ENCODE measurements at places on chromosomes 7 and 10.
A peak's percentile ranks its signal among the peaks of the same experiment; 100 is the strongest.

DNA sequence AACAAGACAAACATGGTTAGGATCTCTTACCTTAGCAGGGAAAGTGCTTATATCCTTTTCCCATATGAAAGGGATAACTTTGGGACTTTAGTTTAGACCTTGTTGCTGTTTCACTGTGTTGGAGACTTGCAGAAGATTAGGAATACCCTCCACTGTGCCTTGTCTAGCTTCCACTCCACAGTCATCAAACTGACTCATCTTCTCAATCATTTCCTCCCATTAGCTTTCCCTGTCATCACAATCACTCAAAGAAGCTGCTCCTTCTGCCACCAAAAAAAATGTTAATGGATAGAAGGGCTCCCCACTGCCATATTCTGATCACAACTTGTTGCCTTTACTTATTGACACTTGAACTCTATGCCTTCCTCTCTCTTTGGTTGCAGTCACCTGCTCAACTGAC is 16.8 kb downstream of the GNG11 start:
- no peak for DNase-seq

GRCh38 chr10:119478111-119478802 is 64.3 kb downstream of the RGS10 start:
- no peak for DNase-seq

- DNase-seq, result no peak
Measured at GRCh38 chr10:100733329-100733728, 12.1 kb upstream of the PAX2 start.

- DNase-seq, result peak; percentile 93
Measured at GRCh38 chr7:52639981-52640380, 395.5 kb upstream of the POM121L12 start.

GRCh38 chr7:77894574-77895091 is 96.1 kb downstream of the PHTF2 start:
- no peak for DNase-seq

DNA sequence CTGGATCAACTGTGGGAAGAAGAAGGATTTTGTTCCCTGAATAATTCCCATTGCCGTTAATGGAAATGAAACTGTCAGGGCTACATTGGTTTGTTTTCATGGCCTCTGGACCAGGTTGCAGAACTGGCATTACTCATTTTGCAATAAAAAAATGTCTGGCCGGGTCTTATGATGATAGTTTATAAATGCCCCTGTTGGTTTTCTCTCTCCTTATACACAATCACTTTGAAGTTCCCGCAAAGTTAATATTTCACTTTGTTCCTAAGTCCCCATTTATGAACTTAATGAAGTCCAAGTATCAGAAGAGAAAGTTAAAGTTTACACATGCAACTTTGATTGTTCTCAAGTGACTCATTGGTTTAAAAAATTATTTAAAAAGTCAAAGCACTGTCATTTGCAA is 150.7 kb upstream of the PRR15 start:
- no peak for DNase-seq

DNA sequence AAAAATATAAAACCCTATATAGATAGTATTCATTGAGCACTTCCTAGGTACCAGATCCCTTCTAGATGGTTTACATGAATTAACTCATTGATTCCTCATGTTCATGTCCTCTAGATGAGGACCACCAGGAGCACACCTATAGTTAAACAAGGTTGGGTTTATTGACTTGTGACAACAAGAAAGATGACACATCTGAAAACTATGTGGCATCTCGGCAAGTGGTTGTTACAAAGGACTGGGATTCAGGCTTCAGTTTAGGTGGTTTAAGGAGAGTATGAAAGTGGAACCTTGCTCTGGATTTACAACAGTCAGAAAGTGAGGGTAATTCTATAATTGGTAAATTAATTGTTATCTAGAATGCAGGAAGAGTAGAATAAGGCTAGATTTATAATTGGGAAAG is 99.0 kb upstream of the PHF14 start:
- no peak for DNase-seq

DNA sequence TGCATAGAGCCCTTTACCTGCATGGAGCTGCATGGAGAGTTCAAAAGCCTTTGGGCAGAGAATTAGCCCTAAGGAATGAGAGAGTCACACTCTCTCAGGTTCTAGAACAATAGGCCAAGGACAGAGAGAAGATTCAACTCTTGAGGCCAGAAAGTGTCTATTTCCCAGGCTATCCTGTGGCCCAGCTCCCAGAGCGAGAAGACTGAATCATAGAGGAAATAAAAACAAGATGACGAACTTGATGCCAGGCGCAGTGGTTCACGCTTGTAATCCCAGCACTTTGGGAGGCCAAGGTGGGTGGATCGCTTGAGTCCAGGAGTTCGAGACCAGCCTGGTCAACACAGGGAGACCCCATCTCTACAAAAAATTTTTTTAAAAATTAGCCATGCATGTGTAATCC is 18.3 kb upstream of the PODXL start:
- DNase-seq, result peak; percentile 57

DNA sequence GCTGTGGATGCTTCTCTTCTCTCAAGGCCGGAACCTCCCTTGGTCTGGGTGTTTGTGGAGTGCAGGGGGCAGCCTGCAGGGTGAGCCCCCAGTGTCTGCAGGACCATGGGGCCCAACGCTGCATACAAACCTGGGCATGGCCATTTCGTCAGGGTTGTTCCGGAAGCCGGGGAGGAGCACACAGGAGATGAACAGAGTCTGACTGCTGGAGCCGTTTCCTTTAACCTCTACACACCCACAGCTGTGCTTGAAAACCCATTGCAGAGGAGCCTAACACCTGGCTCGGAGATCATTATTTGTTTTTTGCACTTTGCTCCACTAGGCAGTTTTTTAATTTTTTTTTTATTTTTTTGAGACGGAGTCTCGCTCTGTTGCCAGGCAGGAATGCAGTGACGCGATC is 167.6 kb upstream of the INSYN2A start:
- no peak for DNase-seq

- DNase-seq, result no peak
Measured at GRCh38 chr7:68063171-68063570, 1066.5 kb downstream of the TYW1 start.

DNA sequence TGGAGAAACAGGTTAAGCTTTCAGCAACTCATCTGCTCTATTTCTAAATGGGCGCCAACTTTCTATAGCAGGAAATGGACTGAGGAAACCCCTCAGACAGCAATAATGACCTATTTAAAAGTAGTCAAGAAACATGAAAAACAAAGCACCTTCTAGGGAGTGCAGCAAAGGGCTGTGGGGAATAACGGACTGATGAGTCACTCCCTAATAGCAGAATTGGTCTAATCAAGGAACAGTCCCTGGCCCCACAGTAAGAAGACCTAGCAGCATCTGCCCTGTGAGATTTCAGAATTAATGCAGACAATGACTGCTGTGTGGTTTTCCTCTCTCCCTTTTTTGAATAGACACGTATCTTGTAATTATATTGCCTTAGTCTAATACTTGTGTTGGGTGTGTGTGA is 602.9 kb downstream of the IPMK start:
- DNase-seq, result peak; percentile 4

- no peak for DNase-seq
Measured at GRCh38 chr7:158834878-158835784, 5.8 kb upstream of the ESYT2 start.

- no peak for DNase-seq
Measured at GRCh38 chr7:6209340-6209739, 63.1 kb downstream of the CYTH3 start.

DNA sequence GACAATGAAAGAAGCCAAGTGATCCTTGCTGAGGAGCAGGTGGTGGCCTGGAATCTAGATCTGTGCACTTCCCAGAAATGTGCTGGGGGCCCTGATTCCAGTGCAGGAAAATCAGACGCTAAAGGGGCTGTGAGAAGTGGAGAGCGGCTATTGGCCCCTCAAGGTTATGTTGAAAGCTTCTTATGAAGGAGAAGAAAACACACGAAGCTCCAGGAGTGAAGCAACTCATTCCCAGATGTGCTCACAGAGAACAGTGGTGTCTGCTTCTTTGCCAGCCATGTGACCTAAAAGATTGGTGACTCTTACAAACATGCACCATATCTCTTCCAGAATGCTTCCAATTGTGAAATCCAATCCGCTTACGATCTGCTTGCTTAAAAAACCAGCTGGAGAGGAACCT is 679.3 kb upstream of the IGFBP3 start:
- no peak for DNase-seq

GRCh38 chr7:151687523-151688235 is 168.0 kb upstream of the RHEB start:
- DNase-seq, result peak; percentile 94

DNA sequence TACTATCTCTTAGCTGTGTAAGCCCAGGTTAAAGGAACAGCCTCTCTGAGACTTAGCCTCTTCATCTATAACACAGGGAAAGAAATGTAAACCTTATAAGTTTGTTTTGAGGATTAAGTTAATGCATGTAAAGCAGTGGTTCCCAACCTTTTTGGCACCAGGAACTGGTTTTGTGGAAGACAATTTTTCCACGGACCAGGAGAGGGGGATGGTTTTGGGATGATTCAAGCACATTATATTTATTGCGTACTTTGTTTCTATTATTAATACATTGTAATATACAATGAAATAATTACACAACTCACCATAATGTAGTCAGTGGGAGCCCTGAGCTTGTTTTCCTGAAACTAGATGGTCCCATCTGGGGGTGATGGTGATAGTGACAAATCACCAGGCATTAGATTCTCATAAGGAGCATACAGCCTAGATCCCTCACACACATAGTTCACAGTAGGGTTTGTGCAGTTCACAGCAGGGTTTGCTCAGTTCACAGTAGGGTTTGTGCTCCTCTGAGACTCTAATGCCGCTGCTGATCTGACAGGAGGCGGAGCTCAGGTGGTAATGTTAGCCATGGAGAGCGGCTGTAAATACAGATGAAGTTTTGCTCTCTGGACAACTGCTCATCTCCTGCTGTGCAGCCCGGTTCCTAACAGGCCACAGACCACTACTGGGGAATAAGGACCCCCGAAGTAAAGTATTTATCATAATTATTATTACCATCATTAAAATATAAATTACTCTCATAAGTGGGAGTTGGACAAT is 41.3 kb upstream of the ANK3 start:
- DNase-seq, result no peak

DNA sequence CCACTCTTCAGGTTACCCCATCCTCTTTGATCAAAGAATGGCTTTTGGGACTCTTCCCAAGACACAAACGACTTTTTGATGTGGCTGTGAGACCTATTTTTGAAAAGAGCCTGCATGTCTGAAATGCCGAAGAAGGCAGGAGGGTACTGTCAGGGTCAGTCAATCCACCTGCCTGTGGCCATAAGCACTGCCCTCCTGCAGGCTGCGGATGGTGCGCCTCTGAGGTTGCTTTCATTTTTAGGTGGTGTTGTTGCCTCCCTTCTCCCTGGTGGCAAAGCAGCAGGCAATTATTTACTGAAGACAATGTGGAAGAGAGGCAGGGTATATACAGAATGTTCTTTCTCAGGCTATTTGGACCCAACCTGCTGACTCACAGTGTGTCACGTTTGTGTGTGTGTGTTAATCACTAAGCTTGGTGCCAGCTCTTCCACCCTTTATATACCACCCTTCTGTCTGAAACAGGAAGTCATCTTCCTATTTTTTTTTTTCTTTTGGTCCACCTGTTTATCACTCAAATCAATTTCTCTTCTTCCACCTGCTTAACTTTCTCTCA is 1421.2 kb upstream of the CELF2 start:
- DNase-seq, result peak; percentile 63

DNA sequence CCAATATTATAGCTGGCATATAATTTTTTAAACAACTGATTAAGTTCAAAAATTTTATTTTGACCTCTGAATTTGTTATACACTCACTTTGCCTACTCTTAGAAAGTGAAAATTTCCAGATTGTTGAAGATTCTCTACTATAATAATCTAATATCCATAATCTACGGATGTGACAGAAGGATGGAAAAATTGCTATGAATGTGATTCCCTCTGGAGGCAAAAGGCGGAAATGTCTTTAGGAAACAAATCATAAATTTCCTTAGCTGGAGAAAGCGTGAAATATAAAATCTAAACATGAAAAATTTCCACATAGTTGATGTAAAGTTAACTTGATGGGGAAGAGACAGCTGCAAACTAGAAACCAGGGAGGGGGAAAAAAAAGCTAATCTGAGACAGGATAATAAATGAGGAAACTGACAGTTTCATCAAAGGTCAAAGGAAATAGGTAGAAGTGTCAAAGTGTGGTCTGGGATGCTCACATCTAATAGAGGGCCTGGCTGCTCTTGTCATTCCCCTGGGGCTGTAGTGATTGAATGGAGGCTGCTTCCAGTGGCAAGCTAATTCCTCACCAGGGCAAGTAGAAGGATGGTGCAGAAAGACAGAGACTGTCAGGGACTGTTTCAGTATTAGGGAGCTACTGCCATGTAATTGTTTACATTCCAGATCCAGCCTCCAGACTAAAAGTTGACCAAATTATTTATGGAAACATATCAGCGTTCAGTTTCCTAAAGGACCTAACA is 264.5 kb downstream of the SDHAF3 start:
- DNase-seq, result no peak

DNA sequence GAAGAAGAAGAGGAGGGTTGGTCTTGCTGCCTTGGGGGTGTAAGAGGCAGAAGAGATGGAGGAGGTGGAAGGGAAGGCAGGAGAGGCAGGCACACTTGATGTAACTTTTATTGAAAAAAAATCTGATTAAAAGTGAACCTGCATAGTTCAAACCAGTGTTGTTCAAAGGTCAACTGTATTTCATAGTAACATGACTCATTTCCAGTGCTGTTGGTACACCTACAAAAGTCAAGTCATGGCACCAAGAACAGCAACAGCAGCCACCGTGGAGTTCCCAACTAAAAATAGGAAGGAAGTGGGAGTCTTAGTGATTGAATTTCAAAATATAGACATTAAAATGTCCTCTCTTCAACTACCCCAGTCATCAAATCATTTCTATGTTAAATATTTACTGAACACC is 88.5 kb downstream of the CTNNA3 start:
- peak; percentile 20 for DNase-seq

- DNase-seq, result no peak
Measured at GRCh38 chr10:107098326-107098725, 66.2 kb downstream of the SORCS1 start.

- DNase-seq, result no peak
Measured at GRCh38 chr10:84406561-84406960, 78.2 kb downstream of the CCSER2 start.

GRCh38 chr10:129023082-129023481 is 444.0 kb upstream of the MGMT start:
- no peak for DNase-seq

DNA sequence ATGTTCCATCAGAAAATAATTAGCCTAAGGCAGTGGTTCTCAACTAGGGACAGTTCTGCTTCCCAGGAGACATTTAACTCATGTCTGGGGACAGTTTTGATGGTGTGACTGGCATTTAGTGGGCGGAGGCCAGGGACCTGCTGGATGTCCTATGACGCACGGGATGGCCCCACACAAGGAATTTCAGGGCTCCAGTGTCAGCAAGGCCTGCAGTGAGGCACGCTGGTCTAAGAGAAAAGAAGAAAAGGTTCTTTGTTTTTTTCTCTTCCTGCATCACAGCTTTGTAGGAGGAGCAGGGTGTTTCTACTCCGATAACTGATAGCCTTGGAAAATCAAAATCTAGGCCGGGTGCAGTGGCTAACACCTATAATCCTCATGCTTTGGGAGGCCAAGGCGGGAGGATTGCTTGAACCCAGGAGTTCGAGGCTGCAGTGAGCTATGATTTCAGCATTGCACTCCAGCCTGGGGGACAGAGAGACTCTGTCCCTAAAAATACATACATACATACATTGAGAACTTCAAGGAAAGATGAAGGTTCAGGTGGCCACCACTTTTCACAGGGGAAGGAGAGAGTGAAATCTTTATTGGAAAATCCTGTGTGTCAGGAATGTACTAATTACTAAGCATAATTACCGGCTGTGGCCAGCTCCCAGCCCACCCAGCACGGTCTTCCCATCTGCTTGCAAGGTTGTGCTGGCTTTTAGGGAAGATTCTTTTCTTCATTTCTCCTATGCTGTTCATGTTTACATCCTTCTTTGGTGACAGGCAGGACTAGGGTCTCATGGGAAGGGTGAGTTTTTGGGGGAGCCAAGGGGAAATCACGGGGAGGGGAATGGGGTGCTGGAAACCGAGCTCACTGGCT is 150.4 kb downstream of the ACTR3B start:
- DNase-seq, result no peak
